Iris pigment epithelial cell (primary cell): ENCODE measurements at places on chromosomes 1 and 21.

DNA sequence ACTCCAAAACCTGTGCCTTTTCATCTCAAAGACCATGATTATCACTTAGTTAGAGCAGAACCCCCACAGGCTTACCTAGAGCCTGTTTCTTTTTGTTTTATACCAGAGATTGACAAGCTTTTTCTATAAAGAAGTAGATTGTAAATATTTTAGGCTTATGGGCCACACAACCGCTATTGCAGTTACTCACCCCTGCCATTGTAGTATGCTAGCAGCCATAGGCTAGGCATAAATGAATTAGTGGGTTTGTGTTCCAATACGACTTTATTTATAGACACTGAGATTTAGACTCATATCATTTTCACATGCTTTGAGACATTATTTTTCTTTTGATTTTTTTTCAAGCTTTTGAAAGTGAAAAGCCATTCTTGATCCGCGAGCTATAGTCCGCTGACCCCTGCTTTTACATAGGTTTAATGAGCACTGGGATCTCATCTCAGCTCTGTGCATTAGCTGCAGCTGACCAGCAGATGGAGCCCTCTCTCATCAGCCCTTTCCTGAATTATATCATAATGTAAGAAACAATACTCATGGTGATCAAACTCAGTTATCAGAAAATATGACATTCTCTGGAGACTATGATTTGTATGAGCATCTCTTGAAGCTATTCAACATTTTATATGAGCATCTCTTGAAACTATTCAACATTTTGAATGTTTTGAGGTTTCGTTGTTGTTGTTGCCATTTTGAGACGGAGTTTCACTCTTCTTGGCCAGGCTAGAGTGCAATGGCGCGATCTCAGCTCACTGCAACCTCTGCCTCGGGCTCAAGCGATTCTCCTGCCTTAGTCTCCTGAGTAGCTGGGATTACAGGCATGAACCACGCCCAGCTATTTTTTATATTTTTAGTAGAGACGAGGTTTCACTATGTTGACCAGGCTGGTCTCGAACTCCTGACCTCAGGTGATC is 111.9 kb upstream of the L1TD1 start:
- DNase-seq: peak; percentile 40

- DNase-seq: no peak
These were observed 118.3 kb upstream of the SLC25A33 start for GRCh38 chr1:9420835-9421532.

- no peak for DNase-seq
These were observed 428.6 kb upstream of the CAMK1G start for GRCh38 chr1:209154912-209155311.

DNA sequence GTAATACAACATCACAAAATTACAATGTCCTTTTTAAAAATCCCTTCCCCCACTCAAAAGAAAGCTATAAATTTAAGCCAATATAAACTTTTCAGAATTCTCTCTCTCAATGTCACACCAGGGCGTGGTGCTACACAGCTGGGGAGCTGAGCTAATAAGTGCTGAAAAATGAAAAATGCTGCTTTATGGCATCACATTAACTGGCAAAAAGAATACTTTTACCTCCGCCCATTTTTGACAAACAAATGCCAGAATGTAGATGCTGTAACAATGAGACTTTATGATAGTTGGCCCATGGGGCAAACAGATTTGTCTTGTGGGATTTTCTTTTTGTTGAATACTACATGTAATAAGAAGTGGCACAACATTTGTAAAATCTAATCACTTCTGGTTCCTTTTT is 12.7 kb upstream of the LYPLAL1 start:
- DNase-seq: no peak

DNA sequence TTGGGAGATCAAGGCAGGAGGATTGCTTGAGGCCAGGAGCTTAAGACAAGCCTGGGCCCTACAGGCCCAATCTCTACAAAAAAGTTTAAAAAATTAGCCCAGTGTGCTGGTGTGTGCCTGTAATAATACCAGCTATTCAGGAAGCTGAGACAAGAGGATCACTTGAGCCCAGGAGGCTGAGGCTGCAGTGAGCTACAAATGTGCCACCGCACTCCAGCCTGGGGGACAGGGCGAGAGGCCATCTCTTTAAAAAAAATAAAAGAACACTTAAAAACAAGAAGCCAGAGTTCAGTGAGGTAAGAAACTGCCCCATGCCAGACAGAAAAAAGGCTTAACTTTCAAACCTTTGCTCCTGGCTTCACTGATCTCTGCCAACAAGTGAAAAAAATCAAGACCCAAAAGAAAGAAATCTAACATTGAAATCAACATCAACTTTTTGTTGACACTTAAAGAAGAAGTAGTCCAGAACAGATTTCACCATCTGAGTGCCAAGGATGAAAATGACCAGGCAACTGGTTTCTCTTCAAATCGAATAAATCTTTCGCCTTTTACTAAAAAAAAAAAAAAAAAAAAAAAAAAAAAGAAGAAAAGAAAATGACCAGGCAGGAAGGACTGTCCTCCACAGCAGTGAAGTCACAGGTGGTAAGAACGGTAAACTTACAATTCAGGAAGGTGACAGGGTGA is 51.2 kb downstream of the SLC45A1 start:
- DNase-seq: no peak
